Left ventricle myocardium superior (tissue), 1 donor: ENCODE measurements at places on chromosomes 2 and 18. TPM values are rescaled to one million over a fixed set of nuclear protein-coding genes. Genes with fewer than 3 reads are reported as not detected.

- DNase-seq: no peak
Observed at GRCh38 chr2:18454692-18455235, 105.7 kb downstream of the RDH14 start.

ANKRD36B gene
- 3.3 TPM for total RNA-seq

NEB gene
- total RNA-seq: 0.55 TPM

SYT4 gene
- total RNA-seq: 1.9 TPM

CD207 gene
- not detected for total RNA-seq

GRCh38 chr2:100274566-100275199 is 47.6 kb downstream of the LONRF2 start:
- no peak for DNase-seq

DNA sequence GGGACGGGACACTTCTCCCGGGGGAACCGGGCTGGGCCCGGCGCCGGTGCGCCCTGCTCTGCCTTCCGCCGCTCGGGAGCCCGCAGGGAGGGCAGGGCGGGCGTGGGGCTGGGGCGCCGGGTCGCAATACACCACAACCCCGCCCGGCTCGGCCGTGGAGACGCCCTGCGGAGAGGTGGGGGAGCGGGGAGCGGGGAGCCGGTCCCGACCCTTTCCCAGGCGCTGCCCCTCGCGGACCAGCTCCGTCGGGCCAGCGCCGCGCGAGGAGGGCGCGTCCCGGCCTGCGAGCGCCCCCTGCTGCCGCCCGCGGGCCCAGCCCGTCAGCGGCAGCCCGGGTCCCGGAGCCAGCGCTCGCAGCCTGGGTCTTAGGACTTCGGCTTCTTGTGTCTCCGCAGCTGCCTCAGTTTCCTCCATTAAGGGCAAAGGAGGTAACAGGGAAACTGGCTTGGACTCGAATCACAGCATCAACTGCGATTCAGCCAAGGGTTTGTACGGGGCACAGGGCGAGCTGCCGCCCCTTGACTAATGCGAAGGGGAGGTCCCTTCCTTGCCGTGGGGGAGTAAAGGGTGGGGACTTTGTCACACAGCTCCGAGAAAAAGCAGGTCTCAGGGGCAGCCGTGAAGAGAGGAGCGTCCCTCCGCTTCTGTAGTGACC is 635 bp upstream of the ADRA2B start:
- DNase-seq: peak; percentile 81

DNA sequence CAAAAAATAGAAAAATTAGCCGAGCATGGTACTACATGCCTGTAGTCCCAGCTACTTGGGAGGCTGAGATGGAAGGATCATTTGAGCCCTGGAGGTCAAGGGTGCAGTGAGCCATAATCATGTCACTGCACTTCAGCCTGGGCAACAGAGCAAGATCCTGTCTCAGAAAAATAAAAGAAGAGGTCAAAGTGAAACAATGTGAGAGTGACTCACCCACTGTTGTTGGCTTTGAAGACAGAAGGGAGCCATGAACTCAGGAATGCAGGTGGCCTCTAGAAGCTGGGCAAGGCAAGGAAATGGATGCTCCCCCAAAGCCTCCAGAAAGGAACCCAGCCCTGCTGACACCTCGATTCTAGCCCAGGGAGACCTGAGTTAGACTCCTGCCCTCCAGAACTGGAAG is 3.7 kb upstream of the TMEM214 start:
- DNase-seq: no peak

DNA sequence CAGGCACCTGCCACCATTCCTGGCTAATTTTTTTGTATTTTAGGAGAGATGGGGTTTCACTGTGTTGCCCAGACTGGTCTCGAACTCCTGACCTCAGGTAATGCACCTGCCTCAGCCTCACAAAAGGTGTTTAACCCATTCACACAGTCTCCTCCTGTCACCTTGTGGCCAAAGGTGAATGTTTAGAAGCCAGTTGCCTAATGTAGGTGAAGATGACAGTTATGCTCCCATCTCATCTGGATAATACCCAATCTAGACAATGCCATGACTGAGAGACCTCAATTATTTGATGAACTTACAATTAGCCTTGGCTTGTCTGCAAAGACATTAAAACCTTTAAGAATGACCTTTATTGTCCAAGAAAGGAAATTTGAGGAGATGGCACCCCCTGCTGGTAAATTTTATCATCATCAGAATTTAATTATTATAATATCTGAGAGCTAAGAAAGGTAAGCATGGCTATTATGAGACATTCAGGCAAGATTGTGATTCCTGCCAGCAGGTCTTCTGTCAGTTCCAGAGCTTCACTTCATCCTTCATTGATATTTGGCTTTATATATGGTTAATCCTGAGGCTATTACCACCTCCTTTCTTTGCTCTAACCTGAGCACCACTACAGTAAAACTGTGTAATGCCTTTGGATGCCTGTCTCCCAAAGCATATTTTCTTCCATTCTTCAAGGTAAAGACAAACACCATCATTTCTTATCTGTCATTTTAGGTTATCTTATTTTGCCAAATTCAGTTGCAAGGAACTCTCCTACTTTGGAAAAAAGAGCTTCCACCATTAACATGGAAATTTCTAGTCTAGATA is 117.6 kb downstream of the FAM124B start:
- no peak for DNase-seq

KLHL14 gene
- total RNA-seq: 0.07 TPM

DNA sequence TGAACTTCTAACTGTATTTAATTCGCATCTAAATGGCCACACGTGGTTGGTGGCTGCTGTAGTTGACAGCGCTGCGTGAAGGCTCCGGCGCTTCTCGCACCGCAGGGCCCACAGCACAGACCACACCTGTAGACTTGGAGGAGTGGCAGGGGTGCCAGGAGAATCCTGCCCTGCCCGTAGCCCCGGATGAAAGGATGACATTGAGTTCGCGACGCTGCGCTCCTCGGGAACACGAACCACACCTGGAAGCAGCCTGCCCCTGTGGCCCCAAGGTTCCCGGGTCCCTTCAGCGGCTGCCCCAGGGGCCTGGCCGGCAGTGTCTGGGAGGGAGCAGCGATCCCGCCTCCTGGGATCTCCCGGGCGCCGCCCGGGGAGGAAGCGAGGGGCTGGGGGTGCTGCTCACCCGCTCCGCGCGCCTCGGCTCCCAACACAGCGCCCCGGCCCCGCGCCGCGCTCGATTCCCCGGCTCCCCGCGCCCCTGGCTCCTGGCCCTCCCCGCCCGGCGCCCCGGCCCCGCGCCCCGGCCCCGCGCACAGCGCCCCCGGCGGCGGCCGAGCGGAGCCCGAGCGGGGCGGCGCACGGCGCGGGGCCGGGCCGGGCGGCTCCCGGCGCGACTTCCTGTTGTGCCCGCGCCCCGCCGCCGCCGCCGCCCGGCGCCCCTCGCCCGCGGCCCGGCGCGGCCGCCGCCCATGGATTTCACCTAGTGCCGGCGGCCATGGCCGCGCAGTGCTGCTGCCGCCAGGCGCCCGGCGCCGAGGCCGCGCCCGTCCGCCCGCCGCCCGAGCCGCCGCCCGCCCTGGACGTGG is at the start of gene RNPEPL1:
Gene RNPEPL1 (plus strand): TSS at position 613 of the 806 bp plus-strand sequence. CDS start 103 bp downstream, at position 716.
- DNase-seq: peak; percentile 77

- DNase-seq: no peak
Observed at GRCh38 chr2:237143118-237143517, 57.4 kb downstream of the COPS8 start.

MRPS9 gene
- 81.8 TPM for total RNA-seq

- DNase-seq: no peak
Observed at GRCh38 chr2:165621086-165621560, 151.6 kb downstream of the CSRNP3 start.

GRCh38 chr18:55448420-55448819 is 139.6 kb downstream of the TCF4 start:
- no peak for DNase-seq

DNA sequence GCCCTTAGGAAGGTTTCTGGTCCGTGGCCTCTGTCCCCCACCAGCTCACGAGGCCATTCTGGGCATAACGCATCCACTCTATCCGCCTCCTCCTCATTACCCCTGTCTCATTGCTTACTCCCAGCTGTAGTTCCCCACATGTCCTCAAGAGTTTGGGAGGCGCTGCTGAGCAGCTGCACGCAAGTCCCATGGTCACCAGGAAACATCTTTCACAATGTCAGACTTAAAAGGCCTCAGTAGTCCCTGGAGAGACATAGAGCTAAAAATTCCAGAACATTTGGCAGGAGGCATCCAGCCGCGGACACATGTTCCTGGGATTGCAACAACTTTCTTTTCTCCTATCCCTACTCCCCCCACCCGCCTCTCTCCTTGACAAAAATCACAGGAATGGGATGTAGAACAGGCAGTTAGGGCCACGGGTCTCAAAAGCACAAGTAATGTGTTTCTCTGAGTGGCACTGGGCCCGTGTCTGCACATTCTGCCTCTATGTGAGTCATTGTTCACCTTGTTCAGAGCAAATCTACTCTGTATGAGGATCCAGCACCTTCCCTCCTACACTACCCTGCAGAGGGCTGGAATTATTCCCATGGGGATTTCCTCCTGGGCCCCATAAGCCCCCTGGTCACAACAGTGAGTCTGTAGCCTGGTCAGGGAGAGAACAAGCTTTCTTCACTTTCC is 8.1 kb downstream of the LBH start:
- peak; percentile 80 for DNase-seq

DNA sequence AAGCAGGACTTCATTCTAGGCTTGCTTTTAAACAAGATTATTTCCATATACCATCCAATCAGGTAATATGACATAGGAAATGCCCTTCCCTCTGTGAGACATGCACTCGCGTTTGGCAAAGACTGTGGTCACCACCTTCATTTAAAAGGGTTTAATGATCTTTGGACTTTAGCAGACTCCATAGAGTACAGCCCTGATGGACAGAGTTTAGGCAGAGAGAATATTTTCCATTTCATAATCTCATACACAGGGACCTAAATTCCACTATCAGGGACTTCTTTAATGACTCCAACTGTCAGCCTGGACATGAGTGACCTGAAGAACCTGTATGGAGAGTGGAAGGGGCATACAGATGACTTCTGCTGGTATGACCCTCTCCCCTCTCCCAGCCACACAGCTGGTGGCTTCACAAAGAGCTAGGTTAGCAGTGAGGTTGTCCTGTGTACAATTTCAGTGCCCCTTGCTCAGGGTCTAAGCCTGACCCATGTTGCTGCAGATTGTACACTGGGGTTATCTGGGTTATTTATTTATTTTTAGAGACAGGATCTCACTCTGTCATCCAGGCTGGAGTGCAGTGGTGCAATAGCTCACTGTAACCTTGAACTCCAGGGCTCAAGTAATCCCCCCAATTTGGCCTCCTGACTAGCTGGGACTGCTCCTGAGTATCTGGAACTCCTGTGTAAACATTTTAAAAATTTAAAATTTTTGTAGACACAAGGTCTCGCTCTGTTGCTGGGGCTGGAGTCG is 59.2 kb downstream of the PTPRM start:
- DNase-seq: no peak

DNA sequence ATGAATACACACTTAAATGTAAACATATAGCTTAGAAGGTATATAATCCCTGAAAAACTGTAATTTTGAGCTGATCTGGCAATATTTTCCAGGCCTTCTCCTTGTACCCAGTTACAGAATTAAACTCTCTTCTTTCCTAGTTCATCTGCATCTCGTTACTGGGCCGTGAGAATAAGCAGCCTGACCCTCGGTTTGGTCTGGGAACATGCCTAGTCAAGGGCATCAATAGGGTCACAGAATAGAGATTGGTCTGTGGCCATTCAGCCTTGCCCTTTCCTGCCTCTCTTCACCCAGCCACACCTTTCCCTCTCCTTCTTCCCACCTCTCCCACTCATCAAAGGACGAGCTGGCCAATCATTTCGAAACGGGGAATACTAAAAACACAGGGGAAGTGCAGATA is 27.3 kb downstream of the SULT1C2 start:
- no peak for DNase-seq

DYNAP gene
- not detected for total RNA-seq

ANKRD23 gene
- total RNA-seq: 5.5 TPM

DNA sequence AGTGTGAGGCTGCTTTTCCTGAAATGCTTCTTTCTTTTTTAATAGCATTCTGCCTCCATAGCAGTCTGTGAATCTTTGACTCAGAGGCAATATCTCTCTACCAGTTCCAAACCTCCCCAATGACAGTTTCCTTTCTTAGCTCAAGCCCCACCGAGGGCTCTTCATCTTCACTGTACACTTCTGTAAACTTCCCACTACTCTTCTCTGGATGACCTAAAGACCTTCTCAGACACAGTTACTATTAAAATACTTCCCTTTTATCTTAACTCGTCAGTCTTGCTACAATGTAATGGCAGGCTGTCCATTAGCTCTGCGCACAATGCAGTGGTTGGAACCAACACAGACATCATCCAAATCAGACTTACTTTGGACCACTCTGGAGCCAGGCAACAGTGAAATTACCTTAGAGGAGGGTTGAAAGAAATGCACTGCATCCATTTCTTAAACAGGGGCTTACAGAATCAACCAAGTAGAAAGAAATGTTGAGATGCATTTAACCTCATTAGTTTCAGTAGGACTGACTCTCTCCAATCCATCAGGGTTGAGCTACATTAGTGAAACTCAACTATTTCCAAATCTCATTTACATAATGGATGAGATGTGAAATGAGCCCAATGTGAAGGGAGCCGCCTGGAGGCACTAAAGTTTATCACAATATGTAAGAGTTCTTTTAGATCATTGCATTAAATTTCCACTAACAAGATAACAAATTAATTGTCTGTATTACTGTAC is 343.8 kb downstream of the SETBP1 start:
- no peak for DNase-seq

RTKN gene
- total RNA-seq: 21.4 TPM

MYO5B gene
- total RNA-seq: 1.1 TPM

DNA sequence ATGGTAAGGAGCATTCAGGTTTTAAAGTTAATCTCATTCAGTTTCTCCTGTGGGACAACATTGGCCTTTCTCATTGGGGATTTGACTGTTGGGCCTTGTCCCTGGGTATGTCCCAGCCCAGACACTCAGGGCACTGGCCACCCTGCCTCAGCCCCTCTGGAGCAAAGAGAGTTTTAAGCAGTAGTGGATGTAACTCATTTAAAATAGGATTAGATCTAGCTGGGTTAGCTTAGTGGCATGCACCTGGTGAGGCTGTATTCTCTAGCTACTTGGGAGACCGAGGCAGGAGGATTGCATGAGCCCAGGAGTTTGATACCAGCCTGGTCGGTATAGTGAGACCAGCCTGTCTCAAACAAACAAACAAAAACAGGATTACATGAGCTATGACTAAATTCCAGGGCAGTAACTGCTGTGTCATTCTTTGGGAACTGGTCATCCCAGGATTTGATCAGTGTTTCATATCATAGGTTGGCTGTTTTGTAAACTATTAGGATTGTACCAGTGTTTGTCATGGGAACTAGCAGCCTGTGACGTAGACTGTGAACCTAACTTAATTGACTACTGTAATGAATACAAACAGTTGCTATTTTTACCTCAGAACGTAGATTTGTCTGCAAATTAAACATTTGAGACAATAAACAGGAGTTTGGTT is 12.5 kb downstream of the INPP4A start:
- DNase-seq: no peak

GRCh38 chr2:113114996-113115395 is 12.4 kb upstream of the IL1RN start:
- DNase-seq: no peak

- DNase-seq: no peak
Observed at GRCh38 chr2:20356042-20356441, 5.4 kb upstream of the PUM2 start.

- DNase-seq: peak; percentile 78
Observed at GRCh38 chr2:156333951-156334495, 1.5 kb upstream of the NR4A2 start.
